ENCODE measurements at places on chromosomes 5 and 9. TPM values are rescaled to one million over a fixed set of nuclear protein-coding genes. Genes with fewer than 3 reads are reported as not detected.

Gene PFN3
- total RNA-seq = not detected

Gene INSL4
- under 0.01 TPM for total RNA-seq

Gene PCDHGB7
- total RNA-seq = 17.3 TPM

Gene RNF180
- 6.1 TPM for total RNA-seq

Gene LEAP2
- total RNA-seq = 0.06 TPM

Gene ACSL6
- total RNA-seq = 0.25 TPM

Data from aortic smooth muscle cell (primary cell).